ENCODE measurements at places on chromosomes 16 and 17.

GRCh38 chr16:81678326-81679095, 100.6 kb upstream of the PLCG2 start:
- no peak for DNase-seq

- DNase-seq = no peak
Observed at GRCh38 chr16:81265052-81265451, 26.6 kb downstream of the BCO1 start.

- DNase-seq = no peak
Observed at GRCh38 chr17:31566247-31566991, 174.9 kb downstream of the RAB11FIP4 start.

GRCh38 chr16:10598157-10598556, 17.8 kb upstream of the EMP2 start:
- no peak for DNase-seq

DNA sequence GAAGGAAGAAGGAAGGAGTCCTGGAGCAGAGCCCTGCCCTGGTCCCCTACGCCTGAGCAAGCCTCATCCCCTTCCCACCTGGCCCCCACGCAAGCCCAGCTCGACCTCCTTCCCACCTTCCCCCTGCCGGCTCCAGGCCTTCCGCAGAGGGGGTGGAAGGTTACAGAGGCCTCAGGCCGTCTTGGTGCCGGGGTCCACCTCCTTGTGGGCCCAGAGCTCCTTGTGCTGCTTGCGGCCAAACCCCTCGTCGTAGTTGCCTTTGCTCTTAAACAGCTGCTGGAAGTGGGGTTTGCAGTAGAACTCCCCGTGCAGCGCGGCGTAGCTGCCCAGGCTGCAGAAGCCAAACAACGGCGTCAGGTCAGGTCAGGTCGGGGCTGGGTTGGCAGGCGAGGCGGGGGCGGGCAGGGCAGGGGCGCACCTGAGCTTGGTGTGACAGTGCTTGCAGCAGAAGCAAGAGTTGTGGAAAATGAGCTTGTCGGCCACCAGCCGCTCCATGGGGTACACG, 1.5 kb downstream of the LIMD2 start:
- DNase-seq = peak; percentile 33

- no peak for DNase-seq
Observed at GRCh38 chr16:12515746-12516145, 287.9 kb downstream of the CPPED1 start.

DNA sequence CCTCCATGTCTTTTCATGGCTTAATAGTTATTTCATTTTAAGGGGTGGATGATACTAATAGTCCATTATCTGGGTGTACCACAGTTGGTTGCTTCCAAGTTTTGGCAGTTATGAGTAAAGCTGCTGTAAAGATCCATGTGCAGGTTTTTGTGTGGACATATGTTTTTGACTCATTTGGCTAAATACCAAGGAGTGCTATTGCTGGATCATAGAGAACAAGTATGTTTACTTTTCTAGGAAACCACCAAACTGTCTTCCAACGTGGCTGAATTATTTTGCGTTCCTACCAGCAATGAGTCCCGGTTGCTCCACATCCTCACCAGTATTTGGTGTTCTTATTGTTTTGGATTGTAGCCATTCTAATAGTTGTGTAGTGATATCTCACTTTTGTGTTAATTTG, 181.9 kb downstream of the SPECC1 start:
- DNase-seq = no peak

GRCh38 chr17:35766903-35767510, 6.3 kb downstream of the C17orf50 start:
- DNase-seq = peak; percentile 36

DNA sequence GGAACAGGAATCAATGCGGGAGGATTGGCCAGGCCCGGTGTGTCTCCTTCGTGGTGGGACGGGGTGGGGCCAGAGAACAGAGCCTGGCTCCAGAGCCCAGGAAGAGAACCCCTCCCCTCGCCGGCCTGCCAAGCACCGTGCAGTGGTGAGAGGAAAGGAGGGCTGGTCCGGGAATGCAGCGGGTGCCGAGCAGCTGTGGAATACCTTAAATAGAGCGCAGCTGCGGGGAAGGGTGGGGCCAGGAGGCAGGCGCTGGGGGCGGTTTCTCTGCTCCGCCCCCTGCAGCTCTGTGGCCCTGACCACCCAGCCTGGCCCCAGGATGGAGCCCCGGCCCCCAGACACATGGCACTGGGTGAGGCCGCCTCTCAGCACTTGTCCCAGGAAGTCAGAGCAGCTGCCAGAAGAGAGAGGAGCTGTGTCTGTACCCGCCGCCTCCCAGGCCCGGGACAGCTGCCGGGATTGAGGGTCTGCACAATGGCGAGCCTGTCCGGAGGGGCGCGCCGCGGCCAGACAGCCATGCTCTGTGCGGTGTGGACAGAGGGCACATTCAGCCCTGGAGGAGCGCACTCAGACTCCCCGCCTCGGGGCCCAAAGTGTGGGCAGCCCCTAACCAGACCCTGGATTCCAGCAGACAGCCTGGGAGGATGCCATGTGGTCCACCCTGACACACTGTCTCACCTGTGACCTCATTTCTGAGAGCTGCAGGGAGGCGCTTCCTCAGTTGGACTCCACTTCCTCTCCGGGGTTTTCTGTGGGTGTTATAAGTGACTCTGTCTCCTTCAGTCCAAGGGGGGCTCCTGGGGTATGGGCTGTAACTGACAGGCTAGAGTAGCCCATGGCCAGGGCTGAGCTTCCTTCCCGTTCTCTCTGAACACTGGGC, 268.8 kb downstream of the SEC14L1 start:
- DNase-seq = peak; percentile 42

- DNase-seq = no peak
Observed at GRCh38 chr17:2500446-2500845, 11.2 kb downstream of the METTL16 start.

DNA sequence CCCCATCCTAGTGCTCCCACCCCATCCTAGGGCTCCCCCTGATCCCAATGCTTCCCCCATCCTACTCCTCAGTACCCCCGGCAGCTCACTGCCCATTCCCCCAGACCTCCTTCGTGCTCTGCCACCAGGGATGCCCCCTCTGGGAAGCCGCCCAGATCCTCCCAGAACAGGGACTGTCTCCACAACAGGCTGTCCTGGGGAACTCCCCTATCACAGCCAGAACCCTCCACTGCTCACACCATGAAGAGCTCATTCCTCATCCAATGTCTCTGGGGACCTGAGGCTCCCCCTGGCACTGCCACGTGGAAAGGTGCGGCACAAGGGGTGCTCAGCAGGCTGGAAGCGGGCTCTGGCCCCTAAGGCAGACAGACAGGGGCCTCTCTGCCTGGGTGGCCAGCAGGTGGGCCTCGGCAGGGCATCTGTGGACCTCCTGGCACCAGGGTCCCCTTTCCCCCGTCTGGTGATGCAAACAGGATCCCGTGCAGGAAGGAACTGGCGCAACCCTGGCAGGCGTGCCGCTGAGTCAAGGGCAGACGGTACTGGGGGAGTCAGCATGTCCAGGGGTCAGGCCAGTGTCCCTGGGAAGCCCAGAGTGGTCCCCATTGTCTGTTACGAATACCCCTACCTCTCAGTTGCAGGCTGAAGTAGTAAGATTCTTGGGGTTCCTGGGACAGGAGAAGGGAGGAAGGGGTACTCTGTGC, 14.8 kb upstream of the PVALEF start:
- DNase-seq = no peak

- no peak for DNase-seq
Observed at GRCh38 chr16:66099306-66099705, 267.2 kb upstream of the CDH5 start.

DNA sequence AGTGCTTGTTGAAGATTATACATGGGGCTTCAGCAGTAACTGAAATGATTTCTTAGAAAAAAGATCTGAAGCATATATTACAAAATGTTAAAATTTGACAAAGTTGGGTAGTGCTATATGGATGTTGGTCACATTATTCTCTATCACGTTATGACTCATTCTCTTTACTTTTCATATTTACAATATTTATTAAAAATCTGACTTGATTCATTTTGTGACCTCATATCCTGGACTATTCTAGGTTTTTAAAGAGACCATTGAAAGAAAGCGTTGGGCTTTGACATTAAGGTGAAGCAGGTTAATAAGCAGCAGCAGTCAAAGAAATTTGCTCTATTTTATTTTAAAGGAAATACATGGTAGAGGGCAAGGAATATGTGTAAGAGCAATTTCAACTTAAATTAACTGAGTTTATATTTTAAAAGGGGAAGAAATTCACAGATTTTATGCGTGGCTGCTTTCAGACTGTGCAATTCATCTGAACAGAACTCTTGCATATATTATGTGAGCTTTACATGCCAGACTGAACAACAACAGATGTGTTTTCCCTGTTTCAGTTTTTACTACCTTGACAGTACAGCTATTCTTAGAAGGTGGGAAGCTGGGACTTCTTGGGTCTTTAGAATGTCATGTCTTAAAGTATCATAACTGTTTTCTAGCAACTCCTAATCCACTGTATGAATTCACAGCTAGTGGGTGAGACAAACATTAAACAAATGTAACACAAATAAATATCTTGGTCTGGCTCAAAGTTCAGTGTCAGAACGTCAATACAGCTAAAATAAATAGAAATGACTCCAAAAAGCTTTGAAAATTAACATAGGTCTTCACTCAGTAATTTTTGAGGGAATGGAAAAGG, 10.4 kb upstream of the FAM20A start:
- DNase-seq = no peak

DNA sequence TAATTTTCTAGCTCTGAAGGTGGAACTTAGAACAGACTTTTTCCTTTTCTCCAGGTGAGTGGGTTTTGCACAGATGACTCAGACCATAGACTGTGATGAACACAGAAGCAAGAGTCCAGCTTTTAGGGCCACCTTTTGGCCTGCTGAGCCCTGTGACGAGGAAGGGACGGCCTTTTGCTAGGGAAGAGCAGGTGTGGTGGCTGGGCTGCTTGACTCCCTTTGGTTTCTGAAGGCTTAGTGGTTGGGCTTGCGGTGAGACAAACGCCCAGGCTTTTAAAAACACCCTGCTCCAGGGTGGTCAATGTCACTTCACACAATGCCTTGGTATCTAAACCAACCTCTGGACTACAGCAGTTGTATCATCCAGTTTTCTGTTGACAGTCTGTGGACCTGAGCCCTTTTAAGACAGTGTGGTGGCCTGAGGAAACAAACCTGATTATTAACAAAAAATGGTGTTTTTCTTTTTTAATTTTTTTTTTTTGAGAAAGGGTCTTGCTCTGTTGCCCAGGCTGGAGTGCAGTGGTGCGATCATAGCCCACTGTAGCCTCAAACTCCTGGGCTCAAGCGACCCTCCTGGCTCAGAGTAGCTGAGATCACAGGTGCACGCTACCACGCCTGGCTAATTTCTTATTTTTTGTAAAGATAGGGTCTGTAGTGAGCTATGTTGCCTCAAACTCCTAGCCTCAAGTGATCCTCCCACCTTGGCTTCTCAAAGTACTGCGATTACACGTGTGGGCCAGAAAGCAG, 134.0 kb downstream of the SNX29 start:
- DNase-seq = no peak

- no peak for DNase-seq
Observed at GRCh38 chr17:61744252-61744651, 119.1 kb downstream of the BRIP1 start.

GRCh38 chr16:74747716-74748615, 26.7 kb downstream of the FA2H start:
- no peak for DNase-seq

DNA sequence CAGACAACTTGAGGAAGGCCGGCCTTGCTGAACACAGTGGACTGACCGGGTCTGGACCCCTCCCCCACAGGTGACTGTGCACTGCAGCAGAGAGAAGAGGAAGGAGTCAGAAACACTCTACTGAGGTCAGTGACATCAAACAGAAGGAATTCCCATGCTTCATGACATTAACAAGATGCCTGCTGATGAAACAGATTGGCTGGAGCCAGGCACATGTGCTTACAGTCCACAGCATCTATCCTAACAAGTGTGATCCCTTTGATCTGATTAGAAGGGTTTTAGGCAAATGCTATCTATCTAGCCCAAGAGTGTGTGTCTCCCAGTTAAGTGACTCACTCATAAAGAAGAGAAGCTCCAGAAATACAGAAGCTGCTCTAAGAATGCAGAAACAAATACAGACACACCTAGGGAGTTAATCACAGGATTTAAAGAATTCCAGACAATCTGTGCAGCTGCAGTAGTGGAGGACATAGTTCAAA, 90.2 kb downstream of the SYCE1L start:
- DNase-seq = no peak

- no peak for DNase-seq
Observed at GRCh38 chr17:81008140-81008539, 16.5 kb downstream of the CHMP6 start.

DNA sequence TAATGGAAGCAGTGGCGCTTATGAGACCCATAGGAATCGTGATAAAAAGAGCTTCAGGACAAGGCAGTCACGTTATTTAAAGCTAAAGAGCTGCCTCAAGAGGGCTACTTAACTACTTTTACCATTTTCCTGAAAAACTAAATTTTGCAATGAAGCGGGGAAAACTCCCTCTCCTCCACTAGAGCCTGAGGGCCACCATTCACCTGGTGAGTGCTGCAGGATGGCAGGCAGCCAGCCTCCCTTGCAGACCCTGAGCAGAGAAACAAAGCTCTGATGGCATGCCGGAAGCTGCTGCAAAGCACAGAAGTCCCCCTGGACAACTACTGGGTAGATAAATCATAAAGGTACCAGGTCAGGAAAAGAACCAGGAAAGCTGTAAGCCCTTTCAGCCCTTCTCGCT, 8.4 kb downstream of the AKTIP start:
- no peak for DNase-seq

DNA sequence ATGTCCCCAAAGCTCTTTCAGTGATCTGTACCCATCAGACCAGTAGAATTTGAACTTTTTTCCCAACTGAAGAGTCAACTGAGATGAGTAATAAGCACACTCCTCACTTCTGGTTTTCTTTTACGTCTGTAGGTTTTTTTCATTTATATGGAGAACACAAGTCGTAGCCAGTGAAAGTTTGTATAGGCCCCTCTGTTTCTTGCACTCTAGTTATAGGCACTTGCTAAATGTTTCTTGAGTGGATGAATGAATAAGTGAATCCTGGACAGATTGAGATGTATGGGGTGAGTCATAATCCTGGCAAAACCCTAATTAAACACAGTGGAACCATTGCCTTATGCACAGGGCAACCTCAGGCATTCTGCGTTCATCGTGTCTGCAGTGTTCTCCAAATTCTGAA, 193.7 kb upstream of the TBX2 start:
- DNase-seq = no peak

DNA sequence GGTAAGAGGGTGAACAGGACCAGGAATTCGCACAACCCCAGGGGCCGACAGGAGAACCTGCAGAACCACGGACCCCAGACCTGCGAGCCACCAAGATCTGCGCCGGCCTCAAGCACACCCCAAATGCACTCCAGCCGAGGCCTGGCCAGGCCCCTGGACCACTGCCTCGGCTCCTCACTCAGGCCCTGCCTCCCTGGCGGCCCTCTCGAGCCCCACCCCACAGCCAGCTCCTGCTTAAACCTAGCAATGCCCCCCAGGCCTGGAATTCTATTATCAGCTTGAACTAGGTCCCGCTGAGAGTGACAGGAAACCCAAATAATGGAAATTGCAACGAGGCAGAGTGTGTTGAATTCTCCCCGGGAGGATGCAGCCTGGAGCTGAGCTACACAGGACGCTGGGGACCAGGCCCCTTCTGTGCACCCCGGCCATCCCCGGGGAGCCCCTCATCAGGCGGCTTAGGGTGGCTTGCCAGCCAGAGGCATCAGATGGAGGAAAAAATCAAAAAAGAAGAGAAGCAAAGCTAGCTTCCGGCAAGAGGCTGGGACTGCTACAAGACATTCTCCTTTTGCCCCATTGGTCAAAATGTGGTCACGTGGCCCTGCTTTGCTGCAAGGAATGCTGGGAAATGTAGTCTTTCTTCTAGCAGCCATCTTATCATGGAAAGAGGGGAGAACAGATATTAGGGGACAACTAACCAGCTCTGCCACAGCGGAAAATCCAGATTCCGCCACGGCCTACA, 2.4 kb upstream of the ENPP7 start:
- DNase-seq = peak; percentile 86

GRCh38 chr16:68091380-68092261, 6.5 kb downstream of the NFATC3 start:
- no peak for DNase-seq
